ENCODE measurements at places on chromosomes 5 and 9.

DNA sequence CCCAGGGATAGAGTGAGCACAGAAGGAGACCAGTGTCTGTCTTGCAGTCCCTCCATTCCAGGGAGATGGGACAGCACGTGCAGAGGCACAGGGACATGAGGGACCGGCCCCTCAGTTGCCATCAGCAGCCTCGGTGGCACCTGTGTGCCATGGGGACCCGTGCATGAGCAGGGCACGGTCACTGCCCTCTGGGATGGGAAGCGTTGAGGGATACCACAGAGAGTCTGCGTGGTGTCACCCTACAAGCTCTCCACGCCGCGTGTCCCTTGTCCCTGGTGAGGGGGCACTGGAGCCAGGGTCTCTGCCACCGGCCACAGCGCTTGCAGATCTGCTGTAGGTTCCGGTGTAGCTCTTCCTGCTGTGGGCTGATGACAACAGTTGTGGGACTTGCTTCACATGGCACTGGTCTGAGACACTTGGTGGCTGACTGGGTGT is 108.1 kb downstream of the CACNA1B start:
- no peak for DNase-seq

- no peak for DNase-seq
Observed at GRCh38 chr5:35032356-35032755, 15.4 kb downstream of the AGXT2 start.

DNA sequence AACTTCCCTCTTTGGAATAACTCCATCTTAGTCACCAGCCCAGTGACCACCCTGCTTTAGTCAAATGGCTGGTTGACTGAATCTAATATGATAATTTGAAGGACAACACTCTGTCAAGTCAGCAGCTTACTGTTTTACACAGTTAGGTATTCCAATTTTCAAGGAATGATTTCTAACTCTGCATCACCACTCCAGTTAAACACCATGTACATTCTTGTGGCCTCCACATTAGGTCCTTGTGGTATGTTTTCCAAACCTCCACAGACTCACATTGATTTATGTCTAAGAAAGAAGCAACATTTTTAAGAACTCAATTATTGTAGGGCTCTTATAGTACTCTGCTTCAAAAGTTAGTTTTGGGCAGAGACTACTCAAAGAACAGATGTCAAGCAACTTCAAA is 110.7 kb downstream of the TLE1 start:
- no peak for DNase-seq

- peak; percentile 46 for DNase-seq
Observed at GRCh38 chr9:135887585-135888050, 19.7 kb downstream of the CAMSAP1 start.

- no peak for DNase-seq
Observed at GRCh38 chr9:130835441-130836298, 616 bp downstream of the ABL1 start.

DNA sequence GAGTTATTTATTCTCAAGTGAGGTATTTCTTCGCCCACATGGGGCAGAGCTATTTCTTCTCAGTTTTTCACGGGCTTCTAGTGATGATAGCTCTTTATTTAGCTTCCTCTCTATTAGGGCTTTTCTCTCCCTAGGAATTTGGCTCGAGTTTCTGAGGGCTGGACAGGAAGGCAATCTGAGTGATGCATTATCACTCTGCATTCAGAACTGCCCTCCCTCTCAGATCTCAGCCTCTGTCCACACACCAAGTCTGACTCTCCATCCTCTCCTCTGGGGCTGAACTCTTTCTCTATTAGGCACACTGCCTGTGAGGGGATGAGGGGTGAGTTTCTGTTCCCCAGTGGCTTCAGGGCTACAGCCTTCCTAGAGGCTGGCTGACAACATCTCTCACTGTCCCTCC is 14.9 kb upstream of the SCAMP1 start:
- no peak for DNase-seq

DNA sequence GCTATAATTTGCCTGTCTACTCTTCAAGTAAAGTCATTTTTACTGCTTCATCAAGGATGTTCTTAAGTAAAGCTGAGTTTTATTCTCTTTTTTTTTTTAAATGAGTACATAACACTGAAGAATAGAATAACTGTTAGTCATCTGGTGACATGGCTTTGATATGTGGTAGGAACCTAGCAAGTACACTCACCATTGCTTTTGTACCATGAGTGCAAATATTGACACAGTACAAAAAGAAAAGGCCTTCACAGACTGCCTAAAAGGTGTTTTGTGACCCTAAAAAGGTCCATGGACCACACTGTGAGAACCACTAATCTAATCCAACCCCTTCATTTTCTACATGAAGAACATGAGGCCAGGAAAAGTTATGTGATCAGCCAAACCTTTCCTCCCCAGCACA is 55.0 kb downstream of the ECPAS start:
- no peak for DNase-seq

- DNase-seq, result no peak
Observed at GRCh38 chr9:70589571-70590314, 175.3 kb upstream of the KLF9 start.

DNA sequence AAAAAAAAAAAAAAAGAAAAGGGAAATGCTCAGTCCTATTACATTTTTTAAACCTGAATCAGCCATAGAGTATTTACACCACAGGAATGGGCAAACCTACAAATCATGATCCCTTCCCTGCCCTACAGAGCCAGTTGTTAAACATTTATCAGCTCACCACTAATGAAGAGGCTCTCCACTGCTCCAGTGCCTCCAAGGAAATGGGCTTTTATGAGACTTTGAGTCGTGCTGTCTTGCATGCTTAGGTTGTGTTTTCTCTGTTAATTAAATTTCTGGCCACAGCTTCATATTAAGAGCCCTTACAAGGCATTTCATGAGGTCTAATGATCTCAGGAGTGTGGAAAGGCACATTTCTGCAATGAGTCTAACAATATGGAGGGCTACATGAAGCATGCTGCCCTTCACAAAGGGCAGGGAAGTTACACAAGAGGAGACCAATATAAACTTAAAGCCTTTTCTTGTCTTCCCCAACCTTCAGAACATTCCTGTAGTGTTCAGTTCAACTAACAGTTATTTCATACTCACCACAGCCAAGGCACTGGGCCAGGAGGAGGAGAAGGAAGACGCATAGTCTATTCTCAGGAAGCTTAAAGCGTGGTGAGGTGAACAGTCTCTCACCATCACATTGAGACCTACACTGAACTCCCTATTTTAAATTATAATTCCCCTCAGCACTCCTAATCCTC is 140.1 kb upstream of the ABCA1 start:
- no peak for DNase-seq

GRCh38 chr9:80934095-80934494 is 755.3 kb downstream of the TLE1 start:
- DNase-seq, result no peak

DNA sequence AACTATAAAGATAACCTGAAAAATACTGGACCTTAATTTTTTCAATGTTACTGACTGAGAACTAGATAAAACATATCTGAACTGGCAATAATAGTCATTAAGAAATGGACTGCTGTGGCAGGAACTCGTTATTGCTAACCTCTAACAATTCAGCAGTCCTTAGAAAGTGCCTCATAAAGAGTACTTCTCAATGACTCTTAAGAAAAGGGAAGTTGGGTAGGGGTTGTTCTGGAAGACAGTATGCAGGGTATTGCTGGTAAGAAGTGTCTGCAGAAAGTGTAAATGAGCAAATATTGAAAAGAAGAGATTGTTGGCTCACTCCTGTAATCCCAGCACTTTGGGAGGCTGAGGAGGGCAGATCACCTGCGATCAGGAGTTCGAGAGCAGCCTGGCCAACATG is 27.9 kb downstream of the FOXD1 start:
- no peak for DNase-seq

- no peak for DNase-seq
Observed at GRCh38 chr5:79396265-79396664, 117.7 kb downstream of the HOMER1 start.

DNA sequence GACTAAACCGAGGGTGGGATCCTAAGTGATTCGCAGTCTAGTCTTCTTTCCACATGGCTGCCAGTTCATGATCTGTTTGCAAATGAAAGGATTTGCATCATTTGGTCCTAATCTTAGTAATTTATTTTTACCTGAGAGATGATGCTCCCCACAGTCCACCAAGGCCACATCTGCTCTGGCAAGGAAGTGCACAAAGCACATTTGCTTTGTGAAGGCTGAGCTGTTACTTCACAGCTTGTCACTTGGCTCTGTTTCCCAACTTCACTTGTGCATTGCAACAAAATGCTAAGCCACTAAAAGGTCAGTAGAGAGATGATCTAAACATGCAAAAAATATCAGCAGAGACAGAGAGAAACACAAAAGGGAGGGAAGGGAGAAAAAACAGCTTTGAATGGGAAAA is 128.5 kb upstream of the VLDLR start:
- DNase-seq, result no peak

- DNase-seq, result no peak
Observed at GRCh38 chr9:129275626-129276247, 97.7 kb upstream of the IER5L start.

DNA sequence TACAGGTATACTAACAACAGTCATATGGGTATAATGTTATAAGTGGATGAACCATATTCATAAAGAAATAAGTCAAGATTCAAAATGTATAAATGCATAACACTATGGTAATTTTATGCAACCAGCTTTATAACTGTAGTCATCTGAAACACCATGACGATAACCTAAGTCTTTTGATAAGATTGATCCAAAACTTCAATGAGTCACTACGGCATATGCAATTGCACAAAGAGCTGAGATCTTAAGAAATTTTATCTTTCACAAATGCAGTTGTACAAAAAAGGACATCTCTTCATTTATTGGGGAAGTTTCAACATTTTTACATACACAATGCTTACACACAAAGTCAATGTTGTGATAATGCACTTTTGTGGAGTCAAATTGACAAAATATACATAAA is 20.3 kb downstream of the FAM81B start:
- no peak for DNase-seq

GRCh38 chr9:130957451-130958203 is 18.6 kb upstream of the FIBCD1 start:
- no peak for DNase-seq

GRCh38 chr5:100577506-100577905 is 42.3 kb downstream of the FAM174A start:
- DNase-seq, result no peak

DNA sequence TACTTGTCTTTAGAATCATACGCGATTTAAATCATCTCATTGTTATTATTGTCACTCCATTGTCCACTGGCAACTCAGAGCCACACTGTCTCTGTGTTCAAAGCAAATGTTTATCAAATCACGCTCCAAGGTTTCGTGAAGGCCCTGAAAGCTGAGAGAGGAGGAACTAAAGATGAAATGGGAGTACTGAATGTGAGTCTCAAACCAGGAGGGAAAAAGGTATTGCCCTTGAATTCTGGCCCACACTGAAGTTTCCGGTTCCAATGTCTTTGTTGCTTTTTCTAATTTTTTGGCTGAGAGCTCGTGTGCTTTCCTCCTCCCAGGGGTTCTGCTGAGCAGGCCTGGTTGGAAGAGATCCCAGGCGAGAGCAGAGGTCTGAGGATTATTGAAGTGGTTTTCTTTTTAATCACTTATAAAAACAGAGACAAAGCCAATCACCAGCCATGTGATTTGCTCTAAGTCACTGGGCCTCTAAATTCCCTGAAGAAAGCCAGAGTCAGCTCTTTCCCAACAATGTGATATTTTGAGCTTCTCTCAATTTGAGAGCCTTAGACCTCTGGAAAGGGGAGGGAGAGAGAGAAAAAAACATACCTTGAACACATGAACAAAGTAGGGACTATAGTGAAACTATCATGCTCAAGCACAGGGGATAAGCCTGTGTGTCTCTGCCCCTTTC is 420.8 kb upstream of the GRAMD2B start:
- no peak for DNase-seq

GRCh38 chr5:95537501-95537900 is 17.3 kb downstream of the SKIC3 start:
- no peak for DNase-seq

- DNase-seq, result no peak
Observed at GRCh38 chr5:80866371-80866770, 93.8 kb upstream of the RASGRF2 start.

GRCh38 chr9:92739346-92739970 is 25.2 kb downstream of the BICD2 start:
- DNase-seq, result no peak

GRCh38 chr9:69564557-69564956 is 107.6 kb downstream of the APBA1 start:
- DNase-seq, result no peak

DNA sequence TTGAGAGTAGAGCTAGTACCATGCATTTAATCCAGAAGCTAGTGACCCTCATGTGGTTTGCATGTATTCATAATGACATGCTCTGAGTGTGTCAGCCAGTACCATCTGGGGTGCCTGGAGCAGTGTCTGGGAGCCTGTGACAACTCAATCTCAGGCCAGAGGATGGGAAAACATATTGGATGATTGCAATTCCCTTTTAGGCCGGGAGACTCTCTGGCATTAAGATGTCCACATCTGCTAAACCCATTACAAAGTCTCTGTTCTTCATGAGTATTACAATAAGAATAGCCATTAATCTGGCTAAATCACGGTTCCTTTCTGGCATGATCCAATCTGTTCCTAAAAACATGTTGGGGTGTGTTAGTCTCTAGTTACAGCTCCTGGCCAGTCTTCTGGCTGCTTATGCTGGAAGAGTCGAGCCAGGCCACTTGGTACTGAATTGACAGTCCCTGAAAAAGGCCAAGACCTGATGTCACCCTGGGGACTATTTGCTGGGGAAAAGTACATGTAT is 475.7 kb downstream of the ENC1 start:
- DNase-seq, result no peak

DNA sequence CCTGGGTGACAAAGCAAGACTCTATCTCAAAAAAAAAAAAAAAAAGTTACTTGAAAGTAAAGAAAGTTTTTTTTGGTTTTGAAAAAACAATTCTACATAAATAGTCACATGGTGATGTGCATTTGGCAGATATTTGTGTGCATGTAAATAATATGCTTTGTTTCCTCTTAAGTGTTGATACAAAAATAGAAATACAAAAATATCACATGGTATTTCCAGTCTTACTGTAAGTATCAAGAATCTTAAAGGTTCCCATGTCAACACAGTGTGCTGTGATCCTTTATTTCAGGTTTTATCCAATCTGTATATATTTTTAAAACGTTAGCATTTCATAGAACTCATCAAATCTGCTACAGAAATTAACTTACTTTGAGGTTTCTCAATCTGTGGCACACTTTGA is 521.9 kb downstream of the TLE4 start:
- no peak for DNase-seq

- no peak for DNase-seq
Observed at GRCh38 chr5:135890296-135890695, 5.3 kb downstream of the IL9 start.

Measured in activated effector memory CD4-positive, alpha-beta T cell treated with Interleukin-2 at 50 U/mL for 16 hours (primary cell).